ENCODE measurements at places on chromosomes 3 and 15. TPM values are rescaled to one million over a fixed set of nuclear protein-coding genes. Genes with fewer than 3 reads are reported as not detected.

MAP3K13 gene
- 34.3 TPM for total RNA-seq

- DNase-seq = no peak
These were observed 352.5 kb downstream of the LPP start for GRCh38 chr3:188506446-188506845.

DNA sequence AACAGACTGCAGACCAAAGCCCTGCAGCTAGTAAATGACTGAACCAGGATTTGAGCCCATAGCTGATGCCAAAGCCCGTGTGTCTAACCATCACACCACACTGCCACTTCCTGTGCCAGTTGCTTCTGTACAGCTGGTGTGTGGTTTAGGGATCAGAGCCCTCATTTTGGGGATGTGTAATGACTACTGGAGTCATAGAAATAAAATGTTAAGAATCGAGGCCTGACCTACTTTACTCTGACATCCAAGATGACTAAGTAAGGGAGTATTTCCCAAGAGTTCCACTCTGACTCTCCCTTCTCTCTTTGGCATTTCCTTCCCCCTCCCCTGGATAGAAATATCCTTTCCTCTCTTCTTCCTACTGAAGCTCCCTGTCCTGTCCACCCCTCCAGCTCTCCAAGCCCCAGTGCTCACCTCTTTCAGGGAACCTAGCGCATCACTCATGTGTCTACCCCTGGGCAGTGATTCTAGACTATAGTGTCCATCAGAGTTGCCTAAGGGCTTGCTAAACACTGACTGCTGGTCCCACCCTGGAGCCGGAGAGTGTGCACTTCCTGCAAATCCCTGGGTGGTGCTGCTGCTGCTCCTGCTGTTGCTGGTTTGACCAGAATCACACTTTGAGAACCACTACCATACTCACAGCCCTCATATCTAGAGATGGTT, 53.8 kb downstream of the MGLL start:
- peak; percentile 90 for DNase-seq

DNA sequence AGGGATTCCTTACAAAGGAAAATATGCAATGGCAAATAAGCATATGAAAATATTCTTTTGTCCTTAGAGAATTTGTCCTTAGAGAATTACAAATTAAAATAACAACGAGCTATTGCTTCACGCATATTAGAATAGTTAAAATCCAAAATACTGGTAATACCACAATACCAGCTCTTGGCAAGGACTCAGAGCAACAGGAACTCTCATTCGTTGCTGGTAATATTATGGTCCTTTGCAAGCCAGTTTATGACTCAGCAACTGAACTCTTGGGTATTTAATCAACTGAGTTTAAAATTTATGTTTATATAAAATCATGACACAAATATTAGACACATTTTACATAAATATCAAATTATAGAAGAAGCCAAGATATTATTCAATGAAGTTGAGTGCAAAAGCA, 1730.4 kb downstream of the SI start:
- no peak for DNase-seq

- no peak for DNase-seq
These were observed 450.8 kb downstream of the MCTP2 start for GRCh38 chr15:94682171-94682570.

GRCh38 chr3:72901840-72902239, 14.0 kb downstream of the GXYLT2 start:
- no peak for DNase-seq

DZIP1L gene
- total RNA-seq = 6.3 TPM

SEMA7A gene
- total RNA-seq = 0.53 TPM

All from H4 (cell line).